ENCODE measurements at places on chromosomes 1 and 21.
A peak's percentile ranks its signal among the peaks of the same experiment; 100 is the strongest.

DNA sequence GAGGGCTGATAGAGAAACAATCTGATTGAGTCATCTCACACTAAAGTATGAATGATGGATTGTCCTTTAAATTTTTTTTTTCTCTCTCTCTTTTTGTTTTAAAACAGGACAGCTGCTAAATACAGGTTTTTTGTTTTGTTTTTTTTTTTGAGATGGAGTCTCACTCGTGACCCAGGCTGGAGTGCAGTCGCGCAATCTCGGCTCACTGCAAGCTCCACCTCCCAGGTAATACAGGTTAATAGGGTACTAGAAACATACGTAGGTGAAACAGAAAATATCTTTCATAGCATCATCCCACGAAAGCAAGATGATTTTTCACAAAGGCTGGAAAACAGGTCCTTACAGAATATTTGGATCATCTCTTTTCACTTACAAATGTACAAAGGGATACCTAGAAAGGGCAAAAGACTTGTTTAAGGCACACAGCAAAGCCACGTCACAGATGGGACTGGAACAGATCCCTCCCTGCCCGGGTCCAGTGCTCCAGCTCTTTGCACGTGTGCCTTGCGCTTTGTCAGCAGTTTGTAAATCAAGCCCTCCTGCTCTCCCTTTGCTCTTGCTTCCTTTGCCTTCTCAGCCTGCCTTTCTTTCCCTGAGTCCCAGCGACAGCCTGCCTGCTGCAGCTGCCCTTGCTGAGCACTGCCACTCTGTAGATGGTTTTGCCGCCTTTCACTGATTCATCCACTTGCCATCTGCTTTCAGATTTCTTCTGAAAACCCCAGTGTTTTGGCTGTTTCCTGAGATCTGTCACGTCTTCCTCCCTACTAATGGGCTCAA lies 171.3 kb upstream of the BEND5 start:
- no peak for DNase-seq

GRCh38 chr1:214205053-214205452 lies 75.9 kb upstream of the SMYD2 start:
- no peak for DNase-seq

- DNase-seq: peak; percentile 41
Observed at GRCh38 chr21:42674351-42674940, 21.0 kb downstream of the PDE9A start.

- no peak for DNase-seq
Observed at GRCh38 chr1:160910170-160910750, 25.3 kb upstream of the ITLN1 start.

- DNase-seq: no peak
Observed at GRCh38 chr1:81004011-81004410, 796.7 kb upstream of the ADGRL2 start.

DNA sequence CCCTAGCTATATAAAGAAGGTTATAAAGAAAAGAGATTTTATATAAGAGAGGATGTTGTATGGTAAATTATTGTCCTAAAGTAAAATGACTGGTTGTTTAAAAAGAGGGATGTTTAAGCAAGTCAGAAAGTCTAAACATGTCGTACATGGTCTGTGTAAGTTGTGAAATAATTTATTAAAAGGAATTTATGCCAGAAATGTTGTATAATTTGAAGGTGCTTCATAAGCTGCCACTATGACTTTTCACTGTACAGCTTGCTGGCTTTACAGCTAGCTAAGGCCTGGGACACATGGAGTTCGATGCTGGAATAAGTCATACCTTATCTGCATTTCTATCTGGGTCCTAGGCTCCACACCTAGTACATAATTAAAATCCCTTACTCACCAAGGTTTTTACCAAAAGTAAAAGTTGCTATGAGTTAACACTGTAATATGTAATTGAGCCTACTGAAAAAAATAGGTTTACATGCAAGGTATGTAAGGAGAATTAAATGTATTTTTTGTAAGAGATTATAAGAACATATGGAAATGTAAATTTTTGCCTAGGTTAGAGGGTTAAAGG lies 59.0 kb upstream of the EDEM3 start:
- no peak for DNase-seq

- DNase-seq: no peak
Observed at GRCh38 chr1:222096883-222097282, 355.0 kb upstream of the DUSP10 start.

DNA sequence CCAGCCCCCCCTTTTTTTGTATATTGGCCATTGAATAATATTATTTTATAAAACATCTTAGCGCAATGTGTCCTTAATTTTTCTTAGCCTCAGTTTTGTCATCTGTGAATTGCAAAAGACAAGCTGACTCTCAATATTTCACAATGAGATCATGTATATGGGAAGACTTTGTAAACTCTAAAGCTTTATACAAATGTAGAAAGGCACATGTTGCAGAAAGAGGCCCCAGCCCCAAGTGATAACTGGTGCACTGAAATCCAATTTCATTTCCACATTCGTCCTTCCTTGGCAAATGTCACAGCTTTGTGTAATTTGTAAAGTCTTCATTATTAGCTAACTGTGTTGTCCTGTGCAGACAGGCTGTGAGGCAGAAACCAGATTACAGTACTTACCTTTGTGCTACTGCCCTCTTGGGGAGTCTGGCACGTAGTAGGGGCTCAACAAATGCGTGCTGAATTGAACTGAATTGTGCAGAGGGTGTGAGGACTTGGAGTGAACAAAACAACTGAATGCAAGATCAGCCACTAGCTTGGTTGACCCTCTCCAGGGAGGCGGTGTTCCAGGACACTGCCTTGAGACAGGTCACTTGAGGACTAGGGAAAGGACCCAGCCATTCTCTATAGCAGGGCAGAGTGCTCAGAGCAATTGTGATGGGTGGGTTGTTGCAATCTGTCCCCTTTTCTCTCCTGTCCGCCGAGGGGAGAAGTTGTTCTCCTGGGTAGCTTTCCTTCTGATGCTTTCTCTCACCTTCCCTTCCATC lies 74.6 kb downstream of the LMO4 start:
- DNase-seq: no peak

DNA sequence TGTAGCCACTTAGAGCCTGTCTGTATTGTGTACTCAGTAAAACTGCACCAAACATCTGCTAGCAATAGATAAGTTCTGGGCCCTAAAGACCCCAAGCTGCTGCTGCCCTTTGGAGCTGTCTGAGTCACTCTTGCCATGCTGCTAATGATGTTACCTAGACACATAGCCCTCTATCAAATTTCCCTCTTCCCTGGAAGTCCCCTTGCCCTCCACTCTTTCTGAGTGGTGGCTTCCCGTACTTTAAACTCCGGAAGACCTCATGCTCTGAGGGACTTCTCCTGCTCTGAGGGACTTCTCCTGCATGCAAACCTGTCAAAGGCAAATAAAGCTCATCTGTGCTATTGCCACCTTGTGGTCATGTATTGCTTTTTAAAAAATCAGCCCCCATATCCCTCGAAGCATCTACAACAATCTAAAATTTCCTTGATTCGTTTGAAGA lies 34.0 kb downstream of the FH start:
- no peak for DNase-seq

DNA sequence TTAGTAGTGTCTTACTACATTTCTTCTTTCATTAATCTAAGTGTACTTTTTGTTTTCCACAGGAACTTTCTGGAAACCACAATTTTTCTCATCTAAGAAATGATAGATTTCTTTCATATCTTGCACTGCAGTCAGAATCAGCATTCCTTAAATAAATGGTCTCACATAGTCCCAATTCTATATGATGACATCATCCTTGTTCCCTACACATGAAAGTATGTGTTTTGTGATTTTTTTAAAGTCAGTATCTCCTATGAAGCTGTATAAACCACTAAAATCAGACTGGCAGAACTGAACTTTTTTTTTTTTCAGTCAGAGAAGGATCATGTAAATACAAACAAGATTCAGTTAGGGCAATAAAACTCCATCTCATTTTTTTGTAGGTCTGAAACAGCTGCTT lies 742.6 kb upstream of the CXADR start:
- no peak for DNase-seq

DNA sequence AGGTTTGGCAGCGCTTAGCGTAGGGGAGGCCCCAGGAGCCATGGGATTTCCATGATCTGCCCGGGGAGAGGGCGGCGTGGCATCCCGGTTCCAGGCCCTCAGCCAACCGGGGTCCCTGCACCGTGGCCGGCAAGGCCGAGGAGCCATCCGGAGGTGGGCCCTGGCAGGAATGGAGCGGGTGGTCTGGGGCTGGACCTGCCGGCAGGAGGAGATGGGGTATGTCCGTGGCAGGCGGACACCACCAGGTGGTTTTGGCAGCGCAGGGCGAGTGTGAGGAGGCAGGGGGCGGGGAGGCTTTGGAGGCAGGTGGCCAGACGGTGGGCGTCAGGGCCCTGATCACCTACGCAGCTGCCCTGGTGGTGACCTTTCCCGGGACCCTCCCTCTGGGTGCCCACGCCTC lies 10.3 kb downstream of the PRKCZ start:
- DNase-seq: no peak

DNA sequence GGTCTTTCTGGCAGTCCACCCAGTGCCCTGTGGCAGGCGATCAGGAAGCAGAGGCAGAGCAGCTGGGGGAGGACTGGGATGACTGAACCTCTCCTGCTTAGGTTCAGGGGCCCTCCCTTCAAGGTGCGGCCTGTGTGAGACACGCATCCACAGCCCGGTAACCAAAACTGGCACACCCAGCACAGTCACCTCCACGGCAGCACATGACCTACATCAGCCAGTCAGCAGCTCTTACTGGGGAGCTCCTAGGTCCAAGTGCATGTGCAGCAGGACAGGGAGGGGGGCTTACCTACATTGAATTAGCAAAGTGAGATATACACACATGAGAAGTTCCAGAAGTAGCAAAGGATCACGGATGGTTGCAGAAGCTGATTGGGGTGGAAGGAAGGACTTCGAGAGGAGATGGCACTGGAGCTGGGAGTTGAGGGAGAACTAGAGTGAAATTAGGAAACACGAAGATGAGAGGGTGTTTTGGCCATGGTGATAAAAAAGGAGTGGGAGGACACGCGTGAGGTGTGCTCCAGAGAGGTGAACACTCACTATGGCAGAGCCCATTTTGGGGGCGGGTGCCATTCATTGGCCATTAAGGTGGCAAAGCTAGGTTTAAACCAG lies 51.4 kb upstream of the IRF2BP2 start:
- no peak for DNase-seq

- no peak for DNase-seq
Observed at GRCh38 chr1:78737241-78737640, 87.6 kb downstream of the IFI44 start.

DNA sequence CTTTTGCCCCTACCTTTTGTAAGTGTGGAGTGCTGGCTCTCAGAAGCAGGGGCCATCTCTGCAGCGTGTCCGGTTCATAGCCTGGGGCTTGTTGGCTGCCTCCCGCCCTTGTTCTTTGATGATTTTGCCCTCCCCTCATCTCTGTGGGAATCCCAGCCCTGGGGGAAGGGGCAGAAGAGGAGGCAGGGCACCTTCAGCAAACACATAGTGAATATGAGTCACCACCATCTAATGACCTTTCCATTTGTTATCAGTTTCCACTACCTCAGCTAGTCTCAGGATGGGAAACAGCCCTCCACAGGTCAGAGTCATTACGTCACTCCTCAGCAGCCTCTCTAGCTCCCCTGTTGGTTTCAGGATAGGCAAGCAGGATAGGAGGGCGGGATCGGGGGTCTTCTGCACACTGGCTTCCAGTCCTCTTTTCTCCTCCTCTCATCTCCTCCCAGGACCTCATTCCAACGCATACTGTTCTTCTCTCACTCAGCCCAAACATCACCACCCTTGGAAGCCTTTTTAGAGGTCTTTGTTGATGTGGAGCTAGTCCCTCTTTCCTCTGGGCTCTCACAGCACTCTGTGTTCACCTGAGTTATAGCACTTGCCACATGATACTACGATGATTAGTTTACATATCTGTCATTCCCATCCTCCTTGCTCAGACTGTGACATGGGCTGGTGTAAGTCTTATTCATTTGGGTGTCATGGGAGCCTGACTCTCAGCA lies 15.8 kb downstream of the GADD45A start:
- no peak for DNase-seq

DNA sequence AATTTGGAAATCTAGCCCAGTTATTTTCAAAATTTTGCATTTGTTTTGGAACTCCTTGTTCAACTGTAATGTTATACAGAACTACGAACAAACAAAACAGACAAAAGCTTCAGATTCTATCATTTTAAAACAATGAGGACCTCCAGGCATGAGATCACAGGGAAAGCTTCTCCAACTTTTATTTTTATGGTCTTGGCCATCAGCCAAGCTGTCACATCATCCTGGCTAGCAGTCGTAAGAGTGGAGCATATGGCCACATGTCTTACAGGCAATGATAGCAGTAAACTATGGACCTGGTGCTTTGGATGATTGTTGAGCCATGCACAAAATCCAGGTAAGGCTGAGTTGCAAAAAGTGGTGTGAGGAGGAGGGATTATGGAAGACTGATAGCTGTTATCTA lies 299.6 kb downstream of the LMX1A start:
- no peak for DNase-seq

DNA sequence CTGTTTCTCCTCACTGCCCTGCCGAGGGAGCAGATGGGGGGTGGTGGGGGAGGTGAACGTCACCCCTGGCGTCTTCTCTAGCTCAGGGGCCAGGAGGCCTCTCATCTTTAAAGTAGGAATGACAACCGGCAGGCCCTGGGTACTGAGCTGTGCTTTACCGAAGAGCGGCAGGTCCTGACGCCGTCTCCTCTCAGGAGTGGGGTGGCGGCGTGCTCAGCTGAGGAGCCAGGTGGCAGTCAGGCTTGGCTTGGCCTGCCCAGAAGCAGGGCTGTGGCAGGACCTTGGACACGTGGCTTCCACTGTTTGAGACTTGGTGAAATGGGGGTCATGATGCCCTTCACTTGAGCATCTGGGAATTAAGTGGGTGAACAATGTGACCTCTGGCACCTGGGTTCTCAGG lies 3.1 kb downstream of the RER1 start:
- DNase-seq: no peak

DNA sequence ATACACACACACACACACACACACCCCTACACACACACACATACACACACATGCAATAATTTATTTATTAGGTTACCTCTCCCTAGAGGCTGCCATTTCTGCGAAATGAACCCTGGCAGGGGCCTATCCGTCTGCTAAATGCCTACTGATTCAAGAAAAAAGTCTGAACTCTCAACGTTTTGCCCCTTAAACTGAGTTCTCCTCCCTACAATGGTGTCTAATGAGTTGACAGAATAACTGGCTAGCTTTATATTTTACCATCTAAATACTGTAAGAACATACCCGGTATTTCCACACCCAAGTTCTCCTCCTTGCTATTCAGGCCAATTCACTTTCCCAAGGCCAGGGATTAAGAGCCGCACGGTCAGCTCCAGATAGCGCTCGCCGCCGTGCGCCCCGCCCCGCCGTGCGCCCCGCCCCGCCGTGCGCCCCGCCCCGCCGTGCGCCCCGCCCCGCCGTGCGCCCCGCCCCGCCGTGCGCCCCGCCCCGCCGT lies 339 bp upstream of the RNPC3 start:
- DNase-seq: no peak

DNA sequence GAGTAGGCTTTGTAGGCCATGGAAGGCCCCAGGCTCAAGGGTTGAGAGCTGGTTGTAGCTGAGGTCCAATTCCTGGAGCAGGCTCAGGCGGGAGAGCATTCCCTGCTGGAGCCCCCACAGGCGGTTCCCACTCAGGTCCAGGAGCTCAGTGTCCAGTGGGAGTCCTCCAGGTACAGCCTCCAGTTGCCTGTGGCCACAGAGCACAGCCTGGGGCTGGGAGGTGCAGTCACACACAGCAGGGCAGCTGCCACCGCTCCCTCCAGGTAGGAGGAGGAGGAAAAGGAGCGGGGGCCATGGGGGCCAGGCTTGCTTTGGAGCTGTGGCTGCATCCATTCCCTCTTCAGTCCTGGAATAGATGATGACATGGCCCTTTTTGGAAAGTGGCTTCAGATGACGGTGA lies 2.8 kb downstream of the LINGO4 start:
- no peak for DNase-seq

GRCh38 chr1:83077411-83077810 lies 921.5 kb downstream of the TTLL7 start:
- DNase-seq: no peak

GRCh38 chr1:34140011-34140676 lies 24.9 kb downstream of the CSMD2 start:
- DNase-seq: no peak

Data from GDM1 (cell line).